ENCODE measurements at places on chromosomes 6 and 20.

DNA sequence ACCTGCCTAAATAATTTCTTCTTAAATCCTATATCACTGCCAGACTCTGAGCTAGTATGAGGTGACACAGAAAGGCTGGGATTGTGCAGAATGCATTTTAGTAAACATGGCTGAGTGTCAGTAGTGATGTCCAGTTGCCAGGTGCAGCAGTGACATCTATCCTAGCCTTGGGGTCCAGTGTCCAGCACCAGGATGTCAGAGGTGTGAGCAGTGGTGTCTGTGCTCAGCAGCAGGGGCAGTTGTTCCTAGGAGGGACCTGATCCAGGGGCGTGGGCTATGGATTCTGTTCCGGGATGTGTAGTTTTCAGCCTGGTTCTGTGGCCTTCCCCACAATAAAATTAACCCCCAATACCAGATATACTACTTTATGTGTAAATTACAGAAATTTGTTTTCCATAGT is 6.0 kb downstream of the HLA-C start:
- DNase-seq, result no peak

GRCh38 chr6:86937219-86938079 is at the start of gene HTR1E:
Gene HTR1E (plus strand): TSS chr6:86937528. CDS start chr6:87015335, 77,807 bp downstream.
- DNase-seq, result peak; percentile 31

GRCh38 chr6:30960907-30961673 is 20.3 kb downstream of the MUCL3 start:
- no peak for DNase-seq

DNA sequence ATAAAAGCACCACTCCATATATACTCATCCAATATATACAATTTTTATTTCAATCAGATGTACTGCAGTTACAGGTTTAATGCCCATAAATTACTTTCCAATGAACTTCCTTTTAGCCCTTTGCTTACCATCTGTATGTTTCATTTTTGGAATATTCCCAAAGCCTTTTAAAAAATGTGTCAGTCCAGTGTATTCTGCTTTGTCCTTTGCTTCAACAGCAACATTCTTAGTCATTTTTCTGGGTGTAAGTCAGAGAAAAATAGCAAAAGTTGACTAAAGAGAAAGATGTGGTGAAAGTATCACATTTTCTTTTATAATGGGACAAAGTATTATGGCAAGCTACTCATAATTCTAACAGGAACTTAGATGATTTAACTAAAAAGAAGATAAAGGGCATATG is 15.2 kb downstream of the DSE start:
- no peak for DNase-seq

DNA sequence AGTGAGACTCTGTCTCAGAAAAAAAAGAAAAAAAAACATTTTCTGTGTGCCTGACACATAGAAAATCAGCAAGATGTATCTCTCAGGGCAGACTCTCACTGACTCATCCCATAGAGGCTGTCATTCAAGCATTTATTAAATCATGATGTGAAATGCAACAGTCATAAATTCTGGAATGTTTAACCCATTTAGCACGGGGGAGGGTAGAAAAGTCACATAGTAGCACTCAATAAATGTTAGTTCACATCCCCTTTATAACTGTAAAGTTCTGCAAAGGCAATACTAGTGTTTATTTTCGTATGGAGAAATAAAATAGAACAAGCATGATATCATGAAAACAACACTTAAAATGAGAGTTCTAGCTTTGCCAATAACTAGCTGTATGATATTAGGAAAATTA is 15.5 kb upstream of the CARMIL1 start:
- DNase-seq, result no peak

DNA sequence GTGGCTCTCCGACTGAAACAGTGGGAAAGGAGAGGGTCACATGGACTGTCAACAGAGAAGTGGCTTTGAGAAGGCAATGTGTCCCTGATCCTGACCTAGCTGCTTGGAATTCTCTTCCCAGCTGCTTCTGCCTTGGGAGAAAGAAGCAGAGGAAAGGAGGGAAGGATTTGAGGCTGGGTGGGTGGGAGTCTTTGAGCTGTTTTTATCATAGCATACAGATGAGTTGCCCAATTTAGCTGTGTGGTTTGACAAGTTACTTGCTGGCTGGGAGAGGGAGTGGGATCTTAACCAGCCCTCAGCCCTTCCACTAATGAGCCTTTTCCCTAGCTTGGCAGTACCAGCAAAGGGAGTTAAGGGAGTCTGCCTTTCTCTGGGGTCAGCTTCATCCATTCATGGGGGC is 51.1 kb upstream of the MYL9 start:
- DNase-seq, result no peak

DNA sequence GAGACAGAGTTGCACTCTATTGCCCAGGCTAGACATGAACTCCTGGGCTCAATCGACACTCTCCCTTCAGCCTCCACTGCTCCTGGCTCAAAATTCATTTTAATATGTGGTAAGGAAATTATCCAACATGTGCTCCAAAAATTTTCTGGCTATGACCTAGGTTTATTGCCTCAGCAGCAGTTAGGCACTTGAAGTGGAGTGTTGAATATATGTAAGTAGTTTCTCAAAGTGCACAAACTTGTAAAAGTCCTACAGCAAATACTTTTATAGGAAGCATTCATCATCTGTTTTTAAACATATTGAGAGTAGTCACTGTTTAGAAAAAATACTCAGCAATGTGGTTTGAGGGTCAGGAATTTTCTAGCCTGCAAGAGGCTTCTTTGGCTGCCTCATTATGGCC is 13.2 kb downstream of the FILIP1 start:
- no peak for DNase-seq

GRCh38 chr6:12262236-12263061 is 27.7 kb upstream of the EDN1 start:
- DNase-seq, result no peak

- no peak for DNase-seq
Measured at GRCh38 chr20:53447316-53447715, 146.3 kb downstream of the ZNF217 start.

DNA sequence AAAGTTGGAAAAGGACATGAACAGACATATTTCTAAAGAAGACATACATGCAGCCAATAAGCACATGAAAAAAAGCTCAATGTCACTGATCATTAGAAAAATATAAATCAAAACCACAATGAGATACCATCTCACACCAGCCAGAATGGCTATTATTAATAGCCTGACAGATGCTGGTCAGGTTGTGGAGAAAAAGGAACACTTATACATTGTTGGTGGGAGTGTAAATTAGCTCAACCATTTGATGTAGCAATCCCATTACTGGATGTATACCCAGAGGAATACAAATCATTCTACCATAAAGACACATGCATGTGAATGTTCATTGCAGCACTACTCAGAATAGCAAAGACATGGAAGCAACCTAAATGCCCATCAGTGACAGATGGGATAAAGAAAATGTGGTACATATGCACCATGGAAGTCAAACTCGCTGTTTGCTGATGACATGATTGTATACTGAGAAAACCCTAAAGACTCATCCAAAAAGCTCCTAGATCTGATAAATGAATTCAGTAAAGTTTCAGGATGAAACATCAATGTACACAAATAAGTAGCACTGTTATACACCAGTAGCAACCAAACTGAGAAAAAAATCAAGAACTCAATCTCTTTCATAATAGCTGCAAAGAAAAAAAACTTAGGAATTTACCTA is 196.8 kb downstream of the ADGB start:
- DNase-seq, result no peak

GRCh38 chr6:153058291-153058690 is 55.8 kb upstream of the MTRF1L start:
- no peak for DNase-seq

DNA sequence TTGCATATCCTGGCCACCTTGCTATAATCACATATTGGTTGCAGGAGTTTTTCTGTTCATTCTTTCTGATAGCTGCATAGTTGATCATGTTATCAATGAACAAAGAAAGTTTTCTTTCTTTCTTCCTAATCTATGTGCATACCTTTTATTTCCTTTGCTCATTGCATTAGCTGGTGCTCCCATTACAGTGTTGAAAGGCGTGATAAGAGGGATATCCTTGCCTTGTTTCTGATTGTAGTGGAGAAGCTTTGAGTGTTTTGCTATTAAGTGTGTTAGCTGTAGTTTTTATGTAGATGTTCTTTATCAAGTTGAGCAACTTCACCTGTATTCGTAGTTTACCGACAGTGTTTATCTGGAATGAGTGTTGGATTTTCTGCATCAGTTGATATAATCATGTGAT is 14.6 kb downstream of the STXBP5 start:
- DNase-seq, result no peak

- DNase-seq, result no peak
Measured at GRCh38 chr6:168799067-168799466, 358.1 kb downstream of the SMOC2 start.

DNA sequence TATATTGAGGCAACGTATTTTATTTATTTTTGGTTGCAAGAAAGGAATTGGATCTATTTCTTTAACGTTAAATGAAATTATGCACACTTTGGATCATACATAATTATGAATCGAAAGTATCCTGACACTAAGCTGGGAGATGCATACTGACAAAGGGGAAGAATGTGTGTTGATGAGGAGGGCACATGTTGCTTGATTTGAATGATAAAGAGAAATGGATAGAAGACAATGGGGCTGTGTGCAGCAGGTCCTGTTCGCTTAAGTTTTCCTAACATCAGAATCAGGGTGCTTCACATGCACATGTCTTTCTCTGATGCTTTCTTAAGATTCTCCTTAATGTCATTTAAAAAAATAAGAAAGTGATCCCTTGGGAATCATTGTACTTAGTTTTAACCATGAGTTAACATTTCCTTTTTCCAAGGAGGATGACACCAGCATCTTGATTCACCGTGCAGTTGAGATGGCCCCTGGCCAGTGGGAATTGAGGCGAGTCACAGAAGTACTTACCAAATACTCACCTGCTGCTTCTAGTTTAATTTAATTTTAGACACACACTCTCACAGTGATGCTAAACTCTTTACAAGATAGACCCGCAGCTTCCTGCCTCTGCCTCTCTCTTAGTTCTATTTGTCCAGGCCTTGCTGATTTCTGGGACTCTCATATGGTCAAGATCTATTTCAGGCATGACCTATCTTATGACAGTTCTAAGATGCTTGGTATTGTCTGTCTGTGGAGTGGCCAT is 116.5 kb downstream of the CLIC5 start:
- no peak for DNase-seq

DNA sequence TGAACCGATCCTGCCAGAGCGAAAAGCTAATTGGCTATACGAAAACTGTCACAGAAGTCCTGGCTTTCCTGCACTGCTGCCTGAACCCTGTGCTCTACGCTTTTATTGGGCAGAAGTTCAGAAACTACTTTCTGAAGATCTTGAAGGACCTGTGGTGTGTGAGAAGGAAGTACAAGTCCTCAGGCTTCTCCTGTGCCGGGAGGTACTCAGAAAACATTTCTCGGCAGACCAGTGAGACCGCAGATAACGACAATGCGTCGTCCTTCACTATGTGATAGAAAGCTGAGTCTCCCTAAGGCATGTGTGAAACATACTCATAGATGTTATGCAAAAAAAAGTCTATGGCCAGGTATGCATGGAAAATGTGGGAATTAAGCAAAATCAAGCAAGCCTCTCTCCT is 14.2 kb downstream of the CCR6 start:
- no peak for DNase-seq

DNA sequence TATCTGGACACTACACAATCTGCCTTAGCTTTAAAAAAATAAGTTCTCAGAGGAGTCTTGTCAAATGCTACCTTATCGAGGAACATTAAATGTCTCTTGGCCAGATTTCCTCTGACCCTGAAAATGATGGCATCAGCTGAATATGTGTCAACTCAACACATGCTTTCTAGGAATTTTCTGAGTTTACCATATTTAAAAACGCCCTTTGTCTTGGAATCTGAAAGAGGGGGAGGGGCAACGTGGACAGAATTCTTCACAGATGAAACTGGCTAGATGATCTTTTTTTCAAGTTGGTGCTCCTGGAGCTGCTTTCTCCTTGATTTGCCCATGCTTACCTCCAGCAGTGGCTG is 5.1 kb downstream of the SOX4 start:
- no peak for DNase-seq

DNA sequence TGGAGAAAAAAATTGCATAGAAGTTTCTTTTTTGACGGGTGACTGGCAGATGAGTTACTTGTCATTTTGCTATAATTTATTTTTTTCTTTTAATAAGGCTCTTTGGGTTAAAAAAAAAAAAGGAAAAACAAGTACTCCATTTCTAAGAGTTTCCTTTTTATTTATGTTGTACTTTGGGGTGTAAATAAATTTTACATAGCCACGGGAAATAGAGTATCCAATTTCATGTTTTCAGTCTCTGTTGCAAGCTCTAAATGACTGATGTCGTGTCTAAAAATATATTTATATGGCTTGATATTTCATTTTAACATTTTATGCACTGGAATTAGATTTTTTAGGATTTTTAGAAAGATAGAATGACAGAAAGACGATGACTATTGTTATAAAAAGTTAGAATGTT is 3.4 kb downstream of the EYA4 start:
- no peak for DNase-seq

DNA sequence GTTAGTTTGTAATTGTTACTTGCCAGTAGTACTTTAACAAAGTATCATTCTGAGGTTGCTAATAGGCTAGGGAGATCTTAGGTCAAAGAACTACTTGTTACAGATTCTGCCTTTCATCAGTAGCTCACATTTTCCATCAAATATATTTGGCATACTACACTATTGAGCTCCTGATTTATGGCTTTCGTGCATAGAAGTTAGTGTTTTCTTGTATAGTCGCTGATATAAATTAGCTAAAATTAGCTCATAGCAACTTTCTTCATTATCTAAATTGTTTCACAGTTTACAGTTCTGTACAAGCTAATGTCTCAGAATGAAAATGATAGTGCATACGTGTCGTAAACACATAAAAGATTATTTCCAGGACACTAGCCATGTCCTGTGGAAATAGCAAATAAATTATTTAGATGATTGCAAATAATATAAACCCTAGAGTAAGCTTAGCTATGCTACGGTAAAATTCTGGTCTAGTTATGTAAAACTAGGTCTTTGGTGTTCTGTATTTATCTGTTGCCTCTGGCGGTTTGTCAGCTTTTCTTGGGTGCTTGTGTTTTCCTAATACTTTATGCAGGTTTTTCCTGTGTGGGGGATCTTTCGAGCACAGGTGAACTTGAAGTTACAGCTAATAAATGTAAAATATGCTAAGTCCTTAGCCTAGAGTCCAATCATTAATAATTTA is 15.1 kb downstream of the PDE7B start:
- DNase-seq, result no peak

DNA sequence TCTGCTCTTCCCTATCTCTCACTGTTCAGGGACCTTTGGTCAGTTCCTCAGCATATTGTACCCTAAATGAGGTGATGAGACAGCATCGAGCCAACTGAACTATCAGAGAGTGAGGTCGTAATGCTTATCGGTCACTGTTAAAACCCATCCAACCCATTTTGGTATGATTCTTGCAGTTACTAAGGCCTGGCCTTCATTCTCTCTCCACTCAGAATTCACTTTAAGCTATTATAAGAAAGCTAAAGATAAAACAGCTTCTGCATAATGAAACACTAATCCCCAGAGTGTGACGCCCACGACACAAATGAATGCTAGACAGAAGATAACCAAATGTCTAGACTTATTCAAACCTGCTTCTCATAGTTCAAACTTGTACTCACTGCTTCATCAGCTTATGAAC is 175.8 kb downstream of the GMPR start:
- DNase-seq, result no peak

GRCh38 chr6:121008553-121008952 is 325.7 kb downstream of the TBC1D32 start:
- no peak for DNase-seq
